ENCODE measurements at places on chromosomes 16 and 17.

DNA sequence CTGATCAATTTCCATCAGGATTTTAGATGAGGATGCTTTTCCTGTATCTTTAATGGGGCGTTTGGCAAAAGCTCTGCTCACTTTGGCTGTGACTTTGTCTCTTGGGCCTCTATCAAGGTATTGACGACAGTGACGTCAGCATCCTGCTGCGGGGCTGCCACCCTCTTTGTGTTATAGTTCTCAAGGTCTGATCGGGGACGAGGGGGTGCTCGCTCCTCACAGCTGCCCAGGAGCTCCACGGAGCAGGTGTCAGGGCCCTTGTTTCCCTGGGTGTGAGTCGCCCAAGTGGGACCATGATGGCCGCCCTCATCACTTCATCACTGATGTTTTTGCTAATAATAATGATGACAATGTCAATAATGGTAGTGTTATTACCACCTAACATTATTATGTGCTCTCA is 65.4 kb downstream of the CMIP start:
- no peak for DNase-seq

DNA sequence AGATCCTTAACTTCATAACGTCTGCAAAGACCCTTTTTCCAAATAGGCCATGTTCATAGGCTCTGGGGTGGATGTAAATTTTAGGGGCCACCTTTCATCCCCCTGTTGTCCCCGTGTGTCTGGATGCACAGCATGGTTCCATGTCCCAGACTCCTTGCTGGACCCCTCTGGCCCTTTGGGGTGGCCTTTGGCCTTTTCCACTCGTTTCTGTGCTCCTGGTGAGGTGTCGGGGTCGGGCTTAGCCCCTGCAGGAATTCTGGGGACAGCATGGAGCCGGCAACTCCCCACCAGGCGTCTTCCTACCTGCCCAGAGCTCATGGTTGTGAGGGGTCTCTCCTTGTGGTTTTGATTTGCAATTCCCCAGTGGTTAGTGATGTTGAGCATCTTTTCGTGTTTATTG is 183.5 kb downstream of the SEC14L1 start:
- DNase-seq = no peak

DNA sequence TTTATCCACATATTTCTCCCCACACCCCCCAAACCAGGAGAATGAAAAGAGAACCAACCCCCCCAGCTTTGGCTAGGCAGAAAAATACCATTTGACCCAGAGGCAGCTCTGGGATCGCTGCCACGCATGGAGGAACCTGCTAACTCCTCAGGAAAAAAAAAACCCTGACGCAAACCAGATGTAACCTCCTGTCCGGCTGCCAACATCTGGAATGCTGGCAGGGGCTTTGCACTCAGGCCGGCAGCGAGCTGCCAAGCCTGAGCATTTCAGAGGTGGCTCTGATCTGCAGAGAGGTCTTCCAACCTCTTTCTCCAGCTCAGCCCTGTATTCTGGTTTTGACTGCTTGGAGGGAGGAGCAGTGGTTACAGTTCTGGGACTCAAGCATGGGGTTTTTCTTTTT is 8.2 kb downstream of the IGFBP4 start:
- DNase-seq = no peak

GRCh38 chr17:80605326-80606066 is 60.9 kb downstream of the RPTOR start:
- no peak for DNase-seq

GRCh38 chr17:6421700-6422604 is 13.0 kb downstream of the AIPL1 start:
- peak; percentile 65 for DNase-seq

DNA sequence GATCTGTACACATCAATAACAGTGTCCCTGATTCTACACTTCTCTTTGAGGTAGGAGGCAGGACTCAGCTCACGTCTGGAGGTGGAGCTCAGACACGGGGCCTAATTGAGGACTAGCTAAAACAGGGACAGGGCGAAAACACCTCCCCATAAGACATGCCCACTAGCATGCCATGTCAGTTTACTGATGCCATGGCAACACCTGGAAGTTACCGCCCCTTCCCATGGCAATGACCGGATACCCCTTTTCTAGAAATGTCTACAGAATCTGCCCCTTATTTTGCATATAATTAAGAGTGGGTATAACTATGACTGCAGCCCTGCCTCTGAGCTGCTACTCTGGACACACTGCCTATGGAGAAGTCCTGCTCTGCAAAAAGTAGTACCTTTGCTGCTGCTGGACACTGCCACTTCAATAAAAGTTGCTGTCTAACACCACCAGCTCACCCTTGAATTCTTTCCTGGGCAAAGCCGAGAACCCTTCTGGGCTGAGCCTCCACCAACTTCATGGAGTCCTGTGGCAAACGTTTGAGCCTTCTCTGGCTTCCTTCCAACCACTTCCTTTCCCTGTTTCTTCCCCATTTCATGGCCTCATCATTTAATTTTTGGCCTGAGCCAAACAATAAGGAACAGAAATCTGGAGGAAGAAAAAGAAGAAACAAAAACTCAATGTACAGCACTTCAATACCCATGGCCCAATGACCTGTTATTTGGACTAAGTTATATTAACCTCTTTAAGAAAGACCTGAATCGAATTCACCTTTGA is 21.0 kb downstream of the PHB1 start:
- DNase-seq = peak; percentile 31

GRCh38 chr17:39146273-39146672 is 5.2 kb downstream of the PLXDC1 start:
- no peak for DNase-seq

DNA sequence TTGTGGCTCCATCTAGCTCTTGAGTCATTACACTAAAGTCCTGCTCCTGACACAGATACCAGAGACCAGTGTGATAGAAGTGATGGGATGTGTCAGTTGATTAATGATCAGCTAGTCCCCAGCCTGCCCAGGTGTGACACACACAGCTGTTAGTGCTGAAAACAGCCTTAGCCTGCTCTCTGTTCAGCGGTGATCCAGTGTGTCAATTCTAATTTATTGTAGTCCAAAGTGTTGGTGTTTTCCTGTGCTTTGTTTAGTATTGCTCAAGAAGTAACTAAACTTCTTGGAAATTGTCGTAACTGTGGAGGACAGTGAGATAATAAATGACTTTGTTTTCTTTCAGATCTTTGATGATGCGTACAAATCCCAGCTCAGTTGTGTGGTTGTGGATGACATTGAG is 92.3 kb downstream of the WNT3 start:
- DNase-seq = no peak

GRCh38 chr16:4513086-4513860 is 25.3 kb downstream of the CDIP1 start:
- no peak for DNase-seq

- DNase-seq = no peak
Measured at GRCh38 chr17:28488533-28489276, 15.3 kb downstream of the SLC13A2 start.

GRCh38 chr17:48733632-48734328 is 5.2 kb upstream of the HOXB13 start:
- no peak for DNase-seq

GRCh38 chr16:11245988-11246387 is 10.0 kb downstream of the SOCS1 start:
- DNase-seq = no peak

DNA sequence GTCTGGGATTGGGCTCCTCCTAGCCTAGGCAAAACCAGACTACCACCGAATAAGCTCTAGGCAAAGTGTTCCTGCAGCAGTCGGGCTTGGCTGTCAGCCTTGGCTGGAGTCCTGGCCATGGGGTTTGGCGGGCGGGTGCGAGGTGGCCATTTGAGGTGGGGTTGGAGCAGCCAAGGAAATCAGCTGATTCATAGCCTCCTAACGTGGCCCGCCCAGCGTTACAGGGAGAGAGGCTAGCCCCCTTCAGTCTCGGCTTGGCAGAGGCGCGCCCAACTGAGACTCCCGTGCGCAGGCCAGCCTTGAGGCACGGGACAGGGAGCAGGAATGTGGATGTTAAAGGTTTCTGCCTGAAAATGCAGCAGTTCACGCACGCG is 1.9 kb downstream of the PMP22 start:
- DNase-seq = no peak

DNA sequence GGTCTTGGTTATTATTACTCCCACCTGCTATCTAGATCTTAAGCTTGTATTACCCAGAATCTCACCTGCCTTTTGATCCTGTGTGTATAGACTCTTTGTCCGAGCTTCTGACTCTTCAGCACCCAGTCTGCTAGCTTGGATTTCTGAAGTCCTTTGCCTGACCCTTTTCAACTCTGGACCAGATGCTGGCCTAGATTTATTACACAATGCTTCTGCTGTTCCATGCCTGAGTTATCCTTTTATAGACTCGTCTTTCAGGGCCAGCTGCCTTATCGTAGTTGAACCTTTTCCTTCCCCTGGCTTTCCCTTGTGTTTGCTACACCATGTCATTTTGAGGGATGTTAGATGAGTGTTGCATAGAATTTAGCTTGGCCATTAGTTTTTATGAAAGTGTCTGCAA is 32.6 kb downstream of the RHOT1 start:
- DNase-seq = no peak

- no peak for DNase-seq
Measured at GRCh38 chr16:1708768-1709180, 2.8 kb downstream of the MAPK8IP3 start.

GRCh38 chr17:34349751-34350150 is 6.5 kb upstream of the CCL13 start:
- DNase-seq = no peak
